ENCODE measurements at places on chromosomes 7 and 10.

DNA sequence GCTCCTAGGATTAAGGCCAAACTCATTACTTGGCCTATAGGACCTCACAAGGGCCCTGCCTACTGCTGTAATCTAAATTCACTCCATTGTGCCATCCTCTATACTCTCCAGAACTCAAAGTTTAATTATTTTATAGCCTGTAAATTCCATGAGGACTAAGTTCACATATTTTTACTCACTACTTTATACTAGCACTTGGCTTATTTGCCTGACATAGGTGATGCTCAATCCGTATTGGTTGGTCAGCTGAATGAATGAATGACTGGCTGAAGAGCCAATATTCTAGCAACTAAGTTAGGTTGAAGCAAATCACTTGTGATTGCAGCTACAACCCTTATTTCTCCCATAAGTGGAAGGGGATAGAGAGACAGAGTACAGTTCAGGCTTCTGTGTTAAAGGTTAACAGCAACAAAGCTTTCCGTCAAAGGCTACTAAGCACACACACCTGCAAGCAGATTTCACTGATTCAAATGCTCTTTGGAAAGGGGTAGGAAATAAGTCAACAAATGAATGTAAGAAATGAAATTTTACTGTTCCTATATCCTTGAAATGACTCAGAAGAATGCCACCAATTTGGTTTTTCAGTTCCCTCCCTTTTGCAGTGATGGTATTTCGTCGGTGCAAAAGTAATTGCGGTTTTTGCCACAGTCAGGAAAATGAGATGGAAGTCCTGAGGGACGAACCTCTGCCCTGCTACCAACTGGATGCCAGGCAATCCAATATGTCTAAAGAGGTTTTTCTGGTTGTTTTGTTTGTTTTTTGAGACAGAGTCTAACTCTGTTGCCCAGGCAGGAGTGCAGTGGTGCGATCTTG, 120.7 kb downstream of the COL28A1 start:
- no peak for DNase-seq

GRCh38 chr10:53839440-53840039, 961.5 kb downstream of the PCDH15 start:
- DNase-seq: peak; percentile 15

DNA sequence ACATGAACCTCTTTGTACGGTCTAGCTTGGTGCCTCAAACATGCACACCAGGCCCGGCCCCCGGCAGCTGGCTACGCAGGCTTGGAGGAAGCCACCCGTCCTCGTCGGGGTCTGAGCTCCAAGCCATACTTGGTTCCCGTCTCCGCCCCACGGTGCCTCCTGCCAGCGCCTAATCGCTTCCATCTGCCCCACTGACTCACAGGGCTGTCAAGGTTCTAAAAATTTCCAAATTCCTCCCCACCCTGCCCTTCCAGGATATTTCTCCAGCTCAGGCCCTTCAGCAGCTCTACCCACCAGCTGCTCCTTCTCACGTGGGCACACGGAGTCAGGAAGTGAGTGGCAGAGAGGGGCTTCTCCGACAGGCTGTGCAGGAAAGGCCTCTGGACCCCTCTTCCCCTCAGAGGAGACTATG, 38.8 kb downstream of the TMEM270 start:
- DNase-seq: peak; percentile 77

- no peak for DNase-seq
These were observed 60.8 kb downstream of the GDI2 start for GRCh38 chr10:5752301-5752871.

GRCh38 chr7:5177060-5177459, 13.0 kb upstream of the WIPI2 start:
- peak; percentile 87 for DNase-seq

- no peak for DNase-seq
These were observed 53.1 kb downstream of the APBB1IP start for GRCh38 chr10:26491276-26491675.

DNA sequence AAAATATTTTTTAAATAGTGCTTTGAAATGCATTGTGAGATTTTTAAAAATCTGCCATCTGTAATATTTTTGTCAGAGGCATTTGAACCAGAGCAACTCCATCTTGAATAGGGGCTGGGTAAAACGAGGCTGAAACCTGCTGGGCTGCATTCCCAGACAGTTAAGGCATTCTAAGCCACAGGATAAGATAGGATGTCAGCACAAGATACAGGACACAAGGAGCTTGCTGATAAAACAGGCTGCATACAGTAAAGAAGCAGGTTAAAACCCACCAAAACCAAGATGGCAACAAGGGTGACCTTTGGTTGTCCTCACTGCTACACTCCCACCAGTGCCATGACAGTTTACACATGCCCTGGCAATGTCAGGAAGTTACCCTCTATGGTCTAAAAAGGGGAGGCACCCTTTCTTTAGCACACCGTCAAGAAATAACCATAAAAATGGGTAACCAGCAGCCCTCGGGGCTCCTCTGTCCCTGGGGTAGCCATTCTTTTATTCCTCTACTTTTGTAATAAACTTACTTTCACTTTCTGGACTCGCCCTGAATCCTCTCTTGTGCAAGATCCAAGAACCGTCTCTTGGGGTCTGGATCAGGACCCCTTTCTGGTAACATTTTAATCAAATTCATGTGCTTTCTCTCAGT, 273.7 kb downstream of the SEMA3D start:
- DNase-seq: no peak

DNA sequence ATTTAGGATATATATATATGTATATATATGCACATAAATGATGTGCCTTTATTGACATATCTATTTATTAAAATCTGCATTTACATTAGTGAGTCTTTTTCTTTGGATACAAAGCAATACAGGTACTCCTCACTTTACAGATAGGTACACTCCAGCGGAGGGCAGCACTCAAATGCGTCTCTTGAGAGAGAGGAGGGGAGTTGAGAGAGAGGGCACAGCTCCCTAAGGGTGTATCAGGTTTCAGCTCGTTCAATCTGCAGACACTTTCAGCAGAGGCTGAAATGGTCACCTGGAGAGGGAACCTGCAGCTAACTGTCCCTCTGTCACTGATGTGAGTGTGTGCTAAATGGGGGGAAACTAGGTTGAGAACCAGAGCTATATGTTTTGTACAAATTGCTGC, 21.5 kb downstream of the C10orf53 start:
- no peak for DNase-seq

DNA sequence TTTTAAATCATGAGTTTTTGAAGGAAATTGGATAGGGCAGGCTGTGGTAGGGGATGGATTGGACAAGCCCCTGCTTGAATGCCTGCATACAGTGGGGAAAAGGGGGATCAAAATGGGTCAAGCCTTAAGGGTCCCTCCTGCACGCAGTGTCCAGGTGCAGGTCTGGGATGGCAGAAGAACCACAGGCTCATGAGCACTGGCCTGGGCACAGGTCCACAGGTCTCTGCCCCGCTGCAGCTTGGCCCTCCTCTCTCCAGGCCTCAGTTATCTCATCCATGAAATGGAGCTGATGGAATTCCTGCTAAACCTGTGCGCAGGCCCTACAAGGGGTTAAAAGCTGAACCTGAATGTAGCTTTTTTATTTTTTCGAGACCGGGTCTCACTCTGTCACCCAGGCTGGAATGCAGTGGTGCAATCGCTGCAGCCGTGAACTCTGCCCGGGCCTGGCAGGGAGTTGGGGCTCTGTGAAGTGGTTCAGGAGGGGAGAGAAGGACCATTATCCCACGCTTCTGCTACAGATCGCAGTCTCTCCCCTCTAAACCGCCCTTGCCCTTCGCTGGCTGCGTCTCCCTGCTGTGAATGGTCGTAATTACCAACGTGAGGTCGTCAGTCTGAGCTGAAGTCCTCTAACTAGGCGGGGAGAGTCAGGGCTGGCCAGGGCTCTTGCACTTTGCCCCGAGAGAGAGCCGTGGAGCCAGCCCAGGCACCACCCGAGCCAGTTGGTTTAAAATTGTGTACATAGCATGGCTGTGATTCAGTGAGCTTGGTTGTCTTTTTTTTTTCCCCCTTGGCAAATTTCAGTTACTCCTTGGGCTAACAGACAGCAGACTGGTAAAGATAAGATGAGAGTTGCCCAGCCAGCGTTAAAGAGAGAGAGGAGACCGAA, 77.5 kb upstream of the GTF2I start:
- peak; percentile 36 for DNase-seq

Measured in IMR-90 (cell line).